ENCODE measurements at places on chromosomes 6 and 20.
A peak's percentile ranks its signal among the peaks of the same experiment; 100 is the strongest.

GRCh38 chr6:161228921-161229591 lies 44.8 kb downstream of the AGPAT4 start:
- DNase-seq: no peak

- DNase-seq: peak; percentile 76
Observed at GRCh38 chr20:63957004-63957689, 931 bp upstream of the UCKL1 start.

- no peak for DNase-seq
Observed at GRCh38 chr20:12968472-12968871, 40.3 kb upstream of the SPTLC3 start.

GRCh38 chr6:118748311-118749062 lies 97.1 kb upstream of the CEP85L start:
- peak; percentile 28 for DNase-seq

GRCh38 chr6:144181639-144182038 lies 31.3 kb downstream of the STX11 start:
- no peak for DNase-seq

GRCh38 chr6:107266563-107266962 lies 151.2 kb upstream of the BEND3 start:
- no peak for DNase-seq

DNA sequence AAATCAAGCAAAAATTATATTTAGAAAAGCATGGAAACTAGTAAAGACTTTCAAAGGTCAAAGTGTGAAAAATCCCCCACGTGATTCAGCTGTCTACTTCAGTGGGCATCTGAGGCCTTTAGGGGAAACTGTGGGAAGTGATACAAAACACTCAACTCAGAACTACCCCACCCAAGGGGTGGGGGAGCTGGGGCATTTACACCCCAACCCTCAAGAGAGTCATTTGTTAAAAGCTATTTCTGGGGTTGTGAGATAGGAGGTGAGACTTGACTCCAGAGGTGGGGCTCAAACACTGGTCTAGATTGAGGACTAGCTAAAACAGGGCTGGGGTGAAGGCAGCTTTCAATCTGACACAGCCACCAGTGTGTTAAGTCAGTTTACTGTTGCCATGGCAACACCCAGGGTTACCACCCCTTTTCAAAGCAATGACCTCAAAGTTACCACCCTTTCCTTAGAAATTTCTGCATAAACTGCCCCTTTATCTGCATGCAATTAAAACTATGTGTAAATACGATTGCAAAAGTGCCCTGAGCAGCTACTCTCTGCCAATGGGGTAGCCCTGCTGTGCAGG lies 9.9 kb upstream of the GTSF1L start:
- no peak for DNase-seq

DNA sequence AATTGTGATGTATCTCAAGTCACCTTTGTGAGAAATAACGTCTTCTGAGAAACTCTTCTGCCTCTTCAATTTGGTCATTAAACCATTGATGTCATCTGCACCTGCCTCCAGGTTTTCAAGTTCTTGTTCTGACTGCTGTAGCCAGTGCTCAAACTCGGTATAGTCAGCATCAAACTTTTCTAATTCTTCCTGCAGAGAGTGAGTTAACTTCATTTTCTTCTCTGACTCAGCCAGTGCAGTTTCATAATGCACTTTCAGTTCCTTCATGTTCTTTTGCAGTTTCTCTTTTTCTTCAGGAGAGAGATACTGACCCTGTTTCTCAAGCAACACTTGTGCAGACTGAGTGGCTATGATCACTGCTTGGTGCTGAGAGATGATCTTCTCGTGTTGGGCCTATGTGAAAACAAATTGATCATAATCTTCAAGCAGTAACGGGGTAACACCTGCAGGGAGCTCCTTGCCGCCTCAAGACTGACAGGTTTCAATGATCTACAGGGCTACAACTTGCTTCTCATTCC lies 48.8 kb downstream of the DST start:
- DNase-seq: no peak

- no peak for DNase-seq
Observed at GRCh38 chr6:82088978-82089771, 158.4 kb downstream of the IBTK start.

- DNase-seq: no peak
Observed at GRCh38 chr6:129707028-129707427, 2.9 kb downstream of the ARHGAP18 start.

DNA sequence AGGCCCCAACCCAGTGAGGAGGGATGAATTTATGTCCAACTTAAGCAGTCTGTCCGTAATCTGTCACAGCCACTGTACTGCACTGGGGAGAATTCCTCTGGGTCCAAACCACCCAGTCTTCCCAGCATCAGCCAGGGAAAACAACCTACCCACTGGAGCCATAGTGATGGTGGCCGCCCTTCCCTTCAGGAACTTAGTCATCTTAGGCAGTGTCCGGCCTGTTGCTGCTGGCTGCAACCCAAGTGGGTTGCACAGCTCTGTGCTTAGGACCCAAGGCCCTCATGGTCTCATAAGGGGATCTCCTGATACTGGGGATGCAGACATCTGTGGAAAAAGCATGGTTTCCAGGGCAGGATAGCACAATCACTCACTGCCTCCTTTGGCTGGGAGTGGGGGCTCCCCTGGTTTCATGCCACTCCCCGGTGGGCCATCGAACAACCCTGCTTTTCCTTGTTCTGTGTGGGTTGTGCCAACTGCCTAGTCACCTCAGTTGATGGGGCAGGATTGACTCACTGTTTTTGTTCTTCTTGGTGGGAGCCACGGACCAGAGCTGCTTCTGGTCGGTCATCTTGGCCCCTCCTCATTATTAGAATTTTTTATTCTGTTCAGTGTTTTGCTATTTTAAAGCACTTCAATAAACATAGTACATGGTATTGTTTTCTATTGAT lies 591.9 kb downstream of the DOK5 start:
- no peak for DNase-seq

DNA sequence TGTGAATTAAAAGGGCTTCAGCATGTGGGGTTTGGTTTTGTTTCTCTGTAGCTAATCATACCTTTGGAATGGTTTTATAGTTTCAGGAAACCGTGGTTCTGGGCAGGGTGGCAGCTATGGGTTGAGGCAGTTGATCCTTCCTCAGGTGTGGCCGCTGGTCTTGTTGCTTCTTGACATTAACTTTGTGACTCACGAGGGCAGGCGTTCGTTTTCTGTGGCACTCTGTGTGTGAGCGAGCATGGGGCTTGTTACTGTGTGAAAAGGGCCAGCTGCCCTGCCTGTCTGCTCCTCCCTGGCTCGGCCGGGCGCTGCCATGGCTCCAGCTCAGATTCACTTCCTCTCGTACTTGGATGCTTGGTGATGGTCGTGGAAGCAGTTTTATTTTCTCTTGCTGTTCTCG lies 16.2 kb downstream of the DNAJC5 start:
- DNase-seq: no peak

DNA sequence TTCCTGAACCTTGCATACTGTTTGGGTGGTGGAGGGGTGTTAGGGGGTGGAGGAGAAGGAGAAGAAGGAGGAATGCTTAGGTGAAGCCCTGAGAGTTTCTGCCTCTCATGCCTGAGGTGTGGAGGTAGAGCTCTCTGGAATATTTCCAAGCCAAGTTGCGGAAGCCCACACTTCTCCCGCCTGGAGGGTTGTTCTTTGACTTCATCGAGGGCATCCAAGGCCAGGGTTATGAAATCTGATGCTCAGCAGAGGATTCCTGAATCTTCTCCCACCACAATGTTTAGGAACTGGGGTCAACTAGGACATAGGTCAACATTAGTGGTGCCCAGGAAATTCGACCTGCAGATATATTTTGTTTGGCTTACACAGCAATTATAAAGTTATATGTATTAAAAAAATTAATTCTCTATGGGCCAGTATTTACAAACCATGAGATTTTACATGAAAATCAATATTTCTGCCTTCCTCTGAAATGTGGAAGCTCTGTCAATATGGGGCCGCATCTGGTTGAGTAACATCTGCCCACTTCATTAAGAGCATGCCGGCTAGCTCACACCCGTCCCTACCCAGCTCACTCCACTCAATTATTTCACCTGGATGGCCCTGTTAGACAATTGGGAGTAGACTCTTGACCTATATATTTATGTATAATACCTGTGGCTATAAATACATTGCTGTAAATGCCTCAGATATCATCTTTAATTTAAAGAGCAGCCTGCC lies 257.1 kb upstream of the ZFP64 start:
- no peak for DNase-seq

- no peak for DNase-seq
Observed at GRCh38 chr6:8879334-8879733, 444.0 kb upstream of the SLC35B3 start.

GRCh38 chr20:34522969-34523871 lies 7.0 kb downstream of the DYNLRB1 start:
- peak; percentile 41 for DNase-seq

- no peak for DNase-seq
Observed at GRCh38 chr6:165585060-165585459, 78.0 kb downstream of the PDE10A start.

GRCh38 chr6:62441182-62441581 lies 155.2 kb upstream of the KHDRBS2 start:
- DNase-seq: no peak

DNA sequence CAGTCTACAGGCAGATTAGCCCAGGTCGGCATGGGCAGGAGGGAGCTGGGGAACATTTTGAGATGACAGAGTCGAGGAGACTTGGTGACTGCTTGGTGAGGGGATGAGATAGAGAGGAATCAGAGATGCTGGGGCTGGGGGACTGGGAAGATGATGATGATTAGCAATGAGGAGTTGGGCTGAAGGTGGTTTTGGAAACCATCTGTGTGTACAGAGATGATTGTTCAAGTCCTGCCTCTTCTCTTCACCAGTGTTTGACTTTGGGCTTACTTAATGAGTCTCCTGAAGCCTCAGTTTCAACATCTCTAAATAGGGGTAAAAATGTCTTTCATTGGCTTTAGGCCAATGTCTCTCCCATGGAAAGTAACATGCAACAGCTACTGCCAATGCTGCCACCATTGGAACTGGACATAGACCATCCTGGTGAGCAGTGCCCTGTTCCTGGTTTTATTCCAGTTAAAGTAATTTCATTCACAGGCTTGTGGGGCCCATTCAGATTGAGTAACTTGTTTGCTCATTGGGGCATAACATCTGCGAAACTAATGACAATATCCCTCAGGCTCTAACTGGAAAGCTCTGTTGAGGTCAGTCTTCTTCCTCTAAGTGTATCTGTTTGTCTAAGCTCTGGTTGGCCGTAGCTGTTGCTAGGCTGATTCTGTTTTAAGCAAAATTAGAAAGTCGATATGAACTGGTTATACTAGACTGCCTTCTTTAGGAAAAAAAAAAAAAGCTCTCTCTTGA lies 99.1 kb downstream of the ARMC2 start:
- DNase-seq: no peak

GRCh38 chr6:9437836-9438235 lies 977.0 kb downstream of the TFAP2A start:
- DNase-seq: no peak

DNA sequence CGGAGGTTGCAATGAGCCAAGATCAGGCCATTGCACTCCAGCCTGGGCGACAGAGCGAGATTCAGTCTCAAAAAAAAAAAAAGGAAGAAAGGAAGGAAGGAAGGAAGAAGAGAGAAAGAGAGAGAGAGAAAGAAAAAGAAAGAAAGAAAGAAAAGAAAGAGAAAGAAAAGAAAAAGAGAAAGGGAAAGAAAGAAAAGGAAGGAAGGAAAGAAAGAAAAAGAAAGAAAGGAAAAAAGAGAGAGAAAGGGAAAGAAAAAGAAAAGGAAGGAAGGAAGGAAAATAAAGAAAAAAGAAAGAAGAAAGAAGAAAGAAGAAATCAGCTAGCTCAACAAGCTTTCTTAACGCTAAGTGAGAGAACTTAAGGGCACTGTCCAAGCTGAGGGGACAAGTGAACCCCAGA lies 7.6 kb upstream of the MATN4 start:
- no peak for DNase-seq

- DNase-seq: no peak
Observed at GRCh38 chr6:43999628-44000027, 127.6 kb downstream of the MRPL14 start.

DNA sequence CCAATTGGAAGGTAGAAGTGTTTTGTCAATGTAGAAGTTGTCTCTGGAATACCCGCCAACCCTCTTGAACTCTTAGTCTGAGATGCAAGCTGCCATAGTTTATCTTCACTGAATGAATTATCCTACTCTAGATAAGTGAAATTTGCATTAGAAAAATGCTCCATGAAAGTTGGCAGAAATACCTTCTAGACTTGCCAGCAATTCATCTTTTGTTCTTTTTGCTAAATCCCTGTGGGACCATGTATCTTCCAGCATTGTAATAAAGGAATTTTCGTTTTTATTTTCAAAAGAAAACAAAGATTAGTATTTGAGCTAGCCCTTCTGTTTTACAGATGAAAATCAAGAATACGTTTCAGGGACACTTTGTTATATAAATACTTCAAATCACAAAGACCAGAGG lies 244.2 kb downstream of the CBLN4 start:
- no peak for DNase-seq

- DNase-seq: no peak
Observed at GRCh38 chr20:63280929-63281545, 8.4 kb downstream of the ARFGAP1 start.

- no peak for DNase-seq
Observed at GRCh38 chr6:111777357-111777756, 95.9 kb downstream of the FYN start.

DNA sequence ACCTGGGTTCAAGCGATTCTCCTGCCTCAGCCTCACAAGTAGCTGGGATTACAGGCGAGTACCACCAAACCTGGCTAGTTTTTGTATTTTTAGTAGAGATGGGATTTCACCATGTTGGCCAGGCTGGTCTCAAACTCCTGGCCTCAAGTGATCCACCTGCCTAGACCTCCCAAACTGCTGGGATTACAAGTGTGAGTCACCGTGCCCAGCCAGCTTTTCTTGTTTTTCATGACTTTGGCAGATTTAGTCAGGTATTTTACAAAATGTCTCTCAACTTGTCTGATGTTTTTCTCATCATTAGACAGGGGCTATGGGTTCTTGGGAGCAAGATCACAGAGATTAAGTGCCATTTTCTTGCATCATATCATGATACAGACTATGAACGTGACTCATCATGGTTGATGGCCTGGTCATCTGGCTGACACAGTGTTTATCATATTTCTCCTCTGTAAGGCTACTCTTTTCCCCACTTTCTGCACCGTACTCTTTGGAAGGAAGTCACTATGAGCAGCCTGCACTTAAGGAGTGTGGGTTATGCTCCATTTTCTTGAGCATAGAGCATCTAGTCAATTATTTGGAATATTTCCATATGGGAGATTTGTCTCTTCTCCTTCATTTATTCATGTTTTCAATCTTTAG lies 67.8 kb downstream of the RNF182 start:
- DNase-seq: no peak

DNA sequence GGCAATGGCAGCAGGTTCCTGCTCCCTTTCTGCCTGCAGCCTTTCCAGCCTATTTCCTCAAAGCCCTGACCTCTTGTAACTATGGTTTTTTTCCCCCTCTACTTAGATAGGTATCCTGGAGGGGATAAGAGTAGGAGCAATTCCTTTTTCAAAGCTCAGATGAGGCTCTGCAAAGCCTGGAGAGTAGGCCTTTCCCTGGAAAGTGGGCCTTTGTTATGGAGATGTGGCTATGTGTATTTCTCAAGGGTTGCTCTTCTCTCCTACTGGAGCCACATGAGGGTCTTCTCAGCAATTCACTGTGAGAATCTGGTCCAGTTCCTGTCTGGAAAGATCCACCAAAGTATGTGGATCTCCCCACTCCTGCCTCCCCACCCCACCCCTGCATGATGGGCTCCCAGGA lies 96.0 kb downstream of the DTD1 start:
- DNase-seq: no peak

All from COR-L47 (cell line).